Activated CD4-positive, alpha-beta T cell treated with anti-CD3 and anti-CD28 coated beads for 36 hours (primary cell): ENCODE measurements at places on chromosomes 12 and 14. TPM values are rescaled to one million over a fixed set of nuclear protein-coding genes. Genes with fewer than 3 reads are reported as not detected.

HOXC13 gene
- total RNA-seq, result not detected

AMDHD1 gene
- 1.4 TPM for total RNA-seq

DNA sequence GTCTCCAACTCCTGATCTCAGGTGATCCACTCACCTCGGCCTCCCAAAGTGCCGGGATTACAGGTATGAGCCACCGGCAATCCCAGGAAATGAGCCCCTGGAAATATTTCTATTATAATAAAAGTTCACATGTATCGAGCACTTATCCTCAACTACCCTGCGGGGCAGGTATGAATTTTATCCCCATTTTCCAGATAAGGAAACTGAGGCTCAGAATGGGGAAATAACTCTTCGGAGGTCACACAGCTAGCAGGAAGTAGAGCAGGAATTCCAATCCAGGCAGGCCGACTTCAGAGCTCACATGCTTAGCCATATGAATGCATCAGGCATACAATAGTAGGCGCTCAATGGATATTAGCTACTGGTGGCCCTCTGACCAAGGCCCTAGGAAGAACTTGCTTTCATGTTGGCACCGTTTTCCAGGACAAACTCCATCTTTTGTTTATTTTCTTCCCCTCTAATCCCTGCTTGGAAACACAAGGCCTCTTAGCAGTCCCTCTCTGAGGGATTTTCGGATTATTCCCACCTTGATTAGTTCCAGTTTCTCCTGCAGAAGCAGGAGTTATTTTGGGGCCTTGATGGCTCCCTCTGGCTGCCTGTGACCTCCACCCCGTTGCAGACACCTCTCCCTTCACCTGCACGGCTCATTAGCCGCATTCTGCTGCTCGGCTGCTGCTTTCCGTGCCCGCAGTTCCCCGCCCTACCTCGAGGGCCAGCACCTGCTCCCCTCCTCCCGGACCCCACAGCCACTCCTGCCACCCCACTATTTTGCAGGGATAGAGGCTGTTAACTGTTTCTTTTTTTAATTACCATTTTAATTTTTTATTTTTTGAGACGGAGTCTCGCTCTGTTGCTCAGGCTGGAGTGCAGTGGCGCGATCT lies 18.7 kb upstream of the POP5 start:
- DNase-seq, result no peak
- H3K27me3 ChIP-seq, result peaks cover 10% of the 10 kb centered on the region
- no peak overlapping the region for H3K27ac ChIP-seq

DNA sequence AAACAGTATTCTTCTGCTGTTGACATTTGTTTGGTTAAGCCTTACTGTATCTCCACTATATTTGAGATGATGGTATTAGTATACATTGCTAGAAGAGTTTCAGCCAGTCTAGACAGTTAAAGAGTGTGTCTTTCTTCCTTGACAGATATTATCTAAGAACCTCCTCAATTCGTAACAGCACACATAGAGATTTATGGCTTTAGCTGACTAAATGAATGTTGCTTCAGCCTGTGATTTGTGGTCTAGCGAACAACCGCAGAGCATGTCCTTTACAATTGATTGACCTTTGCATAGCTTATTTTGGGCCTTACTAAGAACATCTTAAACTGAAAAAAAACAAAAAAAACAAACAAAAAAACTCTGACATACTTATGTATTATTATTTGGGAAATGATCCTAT lies 122.2 kb downstream of the DAAM1 start:
- H3K4me3 ChIP-seq, result no peak overlapping the region
- DNase-seq, result no peak
- no peaks in the 10 kb centered on the region for H3K36me3 ChIP-seq
- no peaks in the 10 kb centered on the region for H3K4me1 ChIP-seq
- H3K27ac ChIP-seq, result no peak overlapping the region

APEX1 gene
- 216 TPM for total RNA-seq

- H3K27ac ChIP-seq, result no peak overlapping the region
- no peaks in the 10 kb centered on the region for H3K4me1 ChIP-seq
- DNase-seq, result no peak
- H3K4me3 ChIP-seq, result no peak overlapping the region
- H3K36me3 ChIP-seq, result no peaks in the 10 kb centered on the region
These were observed 59.3 kb downstream of the ABCC9 start for GRCh38 chr12:21881965-21882364.

DNA sequence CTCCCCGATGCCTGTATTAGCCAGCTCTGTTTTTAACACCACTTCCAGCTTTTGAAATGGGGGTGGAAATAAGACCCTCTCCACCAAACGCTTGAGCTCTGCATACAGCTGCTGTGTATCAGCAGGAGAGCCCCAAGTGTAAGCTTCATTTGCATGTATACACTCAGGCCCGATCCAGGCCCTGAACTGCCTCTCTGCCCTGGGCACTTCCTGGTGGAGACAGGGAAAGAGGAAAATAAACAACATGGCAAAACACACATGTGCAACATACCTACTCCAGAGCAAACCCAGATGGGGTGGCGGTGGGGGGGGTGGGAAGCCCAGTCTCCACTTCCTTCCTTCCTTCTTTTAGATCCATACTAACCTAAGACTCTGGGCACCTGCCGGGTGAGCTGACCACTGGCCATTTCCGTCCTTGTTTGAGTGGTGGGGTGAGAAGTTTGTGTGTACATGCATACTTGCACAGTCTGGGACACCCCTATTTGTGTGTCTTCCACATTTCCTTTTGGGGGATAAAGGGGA lies 55.3 kb downstream of the RBM19 start:
- H3K36me3 ChIP-seq, result peaks cover 48% of the 10 kb centered on the region
- no peaks in the 10 kb centered on the region for H3K4me1 ChIP-seq
- DNase-seq, result no peak
- H3K4me3 ChIP-seq, result no peak overlapping the region
- H3K27ac ChIP-seq, result no peak overlapping the region

- DNase-seq, result no peak
- peaks cover 58% of the 10 kb centered on the region for H3K36me3 ChIP-seq
- peaks cover 22% of the 10 kb centered on the region for H3K4me1 ChIP-seq
- no peaks in the 10 kb centered on the region for H3K27me3 ChIP-seq
- peak overlapping the region; percentile 55 for H3K27ac ChIP-seq
These were observed 13.6 kb downstream of the MDM2 start for GRCh38 chr12:68821357-68822188.

DNA sequence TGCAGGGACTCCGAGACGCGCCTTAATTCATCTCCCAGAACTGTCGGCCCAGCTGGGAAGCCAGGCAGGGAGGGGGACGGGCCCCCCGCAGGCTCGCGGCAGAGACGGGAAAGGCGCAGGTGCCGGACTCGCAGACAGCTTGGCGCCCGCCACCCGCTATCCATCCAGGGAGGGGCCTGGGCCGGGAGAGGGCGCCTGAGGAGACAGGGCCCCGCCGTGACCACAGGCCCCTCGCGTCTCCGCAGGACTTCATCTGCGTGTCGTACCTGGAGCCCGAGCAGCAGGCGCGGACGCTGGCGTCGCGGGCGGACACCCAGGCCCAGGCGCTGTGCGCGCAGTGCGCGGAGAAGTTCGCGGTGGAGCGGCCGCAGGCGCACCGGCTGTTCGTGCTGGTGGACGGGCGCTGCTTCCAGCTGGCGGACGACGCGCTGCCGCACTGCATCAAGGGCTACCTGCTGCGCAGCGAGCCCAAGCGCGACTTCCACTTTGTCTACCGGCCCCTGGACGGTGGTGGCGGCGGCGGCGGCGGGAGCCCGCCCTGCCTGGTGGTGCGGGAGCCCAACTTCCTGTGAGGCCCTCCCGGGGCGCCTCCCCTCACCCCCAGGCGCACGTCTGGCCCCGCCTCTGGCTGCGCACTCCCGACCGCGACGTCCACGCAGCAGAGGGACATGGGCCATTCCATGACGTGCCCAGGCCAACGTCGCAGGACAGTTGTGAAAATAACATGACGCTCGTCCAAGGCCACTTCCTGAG lies 60.6 kb downstream of the LGMN start:
- H3K36me3 ChIP-seq, result peaks cover 10% of the 10 kb centered on the region
- H3K27me3 ChIP-seq, result no peaks in the 10 kb centered on the region
- DNase-seq, result no peak
- peaks cover 6% of the 10 kb centered on the region for H3K4me1 ChIP-seq
- H3K4me3 ChIP-seq, result no peak overlapping the region

TSPAN8 gene
- total RNA-seq, result not detected

DNA sequence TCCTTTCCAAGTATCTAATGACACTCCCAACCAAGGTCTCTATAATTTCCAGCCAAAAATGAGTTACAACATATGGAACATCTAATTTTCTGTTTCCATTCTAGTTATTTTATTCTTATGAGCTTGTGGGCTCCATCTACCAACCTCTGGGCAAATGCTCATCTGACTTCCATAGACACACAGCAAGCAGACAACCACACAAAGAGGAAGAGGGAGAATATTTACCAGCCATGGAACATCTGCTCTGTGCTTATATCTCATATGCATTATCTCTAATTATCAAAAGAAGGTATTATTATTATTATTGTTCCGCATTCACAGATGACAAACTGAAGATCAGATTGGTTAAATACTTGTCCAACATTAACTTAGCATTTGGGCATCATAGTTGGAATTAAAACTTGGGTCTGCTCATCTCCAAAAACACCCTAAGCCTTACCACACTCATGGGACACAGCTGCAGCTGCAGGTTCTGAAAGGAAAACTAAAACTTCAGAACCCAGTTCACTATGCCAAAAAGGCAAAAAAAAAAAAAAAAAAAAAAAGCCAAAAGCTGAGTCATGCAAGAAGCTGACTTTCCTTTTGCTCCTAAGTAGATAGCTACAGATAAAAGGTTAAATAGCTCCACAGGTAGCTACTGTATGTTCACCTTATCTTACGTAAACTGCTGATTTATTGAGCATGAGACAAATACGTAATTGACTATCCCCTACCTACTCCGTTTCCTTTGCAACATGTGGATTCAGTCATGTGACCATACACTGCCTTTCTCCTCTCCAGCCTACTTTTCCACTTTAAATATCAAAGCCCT lies 23.6 kb upstream of the TCL1B start:
- H3K27ac ChIP-seq, result no peak overlapping the region
- no peaks in the 10 kb centered on the region for H3K36me3 ChIP-seq
- no peak overlapping the region for H3K4me3 ChIP-seq
- no peak for DNase-seq
- peaks cover 16% of the 10 kb centered on the region for H3K27me3 ChIP-seq

SYCP3 gene
- 0.16 TPM for total RNA-seq

DNA sequence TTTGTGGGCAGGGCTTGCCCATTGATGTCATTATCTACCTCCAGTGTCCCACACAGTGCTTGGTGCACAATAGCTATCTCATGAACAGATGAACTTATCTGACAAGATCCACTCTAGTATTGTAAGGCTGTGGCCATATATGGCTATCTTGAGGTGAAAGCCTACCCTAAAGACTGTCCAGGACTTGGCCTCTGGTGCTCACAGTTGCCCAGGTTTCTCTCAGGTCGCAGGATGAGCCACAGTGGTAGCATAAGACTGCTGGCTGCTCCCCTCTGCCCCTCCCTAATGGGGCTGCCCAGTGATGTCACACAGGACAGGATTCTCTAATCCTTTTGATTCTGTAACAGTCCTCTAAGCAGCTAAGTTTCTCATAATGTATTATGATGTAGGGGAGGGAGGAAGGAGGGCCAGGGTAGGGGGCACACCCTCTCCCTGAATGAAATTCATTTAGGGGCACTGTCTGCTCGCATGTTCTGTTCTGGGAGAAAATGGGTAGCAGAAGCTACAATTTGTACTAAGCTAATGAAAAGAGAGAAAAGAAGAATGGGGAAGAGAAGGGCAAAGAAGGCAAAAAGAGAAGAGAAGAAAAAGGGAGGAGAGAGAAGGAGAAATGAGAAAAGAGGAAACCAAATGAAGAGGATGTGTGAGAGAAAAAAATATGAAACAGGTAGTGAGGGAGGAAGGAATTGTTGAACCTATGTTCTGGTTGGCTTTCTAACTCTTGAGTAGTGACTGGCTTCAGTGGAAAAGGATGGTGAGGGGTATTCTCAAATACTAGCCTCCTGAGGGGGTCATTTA lies 3.4 kb upstream of the PPM1A start:
- peaks cover 4% of the 10 kb centered on the region for H3K36me3 ChIP-seq
- no peak overlapping the region for H3K27ac ChIP-seq
- peaks cover 26% of the 10 kb centered on the region for H3K4me1 ChIP-seq
- peak; percentile 52 for DNase-seq

- H3K27me3 ChIP-seq, result peaks cover 15% of the 10 kb centered on the region
- peak within 1 kb of the TSS; percentile 50 for H3K4me3 ChIP-seq
- no peaks in the 10 kb centered on the region for H3K36me3 ChIP-seq
- no peak within 1 kb of the TSS for H3K27ac ChIP-seq
- peak; percentile 21 for DNase-seq
These were observed at the start of gene SLC25A21 for GRCh38 chr14:37172024-37172869. Gene SLC25A21, minus strand, starts transcription at chr14:37172606.

ADSS1 gene
- 3.2 TPM for total RNA-seq

- no peaks in the 10 kb centered on the region for H3K36me3 ChIP-seq
- H3K4me3 ChIP-seq, result no peak overlapping the region
- H3K27ac ChIP-seq, result no peak overlapping the region
- peaks cover 9% of the 10 kb centered on the region for H3K27me3 ChIP-seq
These were observed 34.5 kb upstream of the GPR132 start for GRCh38 chr14:105099778-105100177.

DNA sequence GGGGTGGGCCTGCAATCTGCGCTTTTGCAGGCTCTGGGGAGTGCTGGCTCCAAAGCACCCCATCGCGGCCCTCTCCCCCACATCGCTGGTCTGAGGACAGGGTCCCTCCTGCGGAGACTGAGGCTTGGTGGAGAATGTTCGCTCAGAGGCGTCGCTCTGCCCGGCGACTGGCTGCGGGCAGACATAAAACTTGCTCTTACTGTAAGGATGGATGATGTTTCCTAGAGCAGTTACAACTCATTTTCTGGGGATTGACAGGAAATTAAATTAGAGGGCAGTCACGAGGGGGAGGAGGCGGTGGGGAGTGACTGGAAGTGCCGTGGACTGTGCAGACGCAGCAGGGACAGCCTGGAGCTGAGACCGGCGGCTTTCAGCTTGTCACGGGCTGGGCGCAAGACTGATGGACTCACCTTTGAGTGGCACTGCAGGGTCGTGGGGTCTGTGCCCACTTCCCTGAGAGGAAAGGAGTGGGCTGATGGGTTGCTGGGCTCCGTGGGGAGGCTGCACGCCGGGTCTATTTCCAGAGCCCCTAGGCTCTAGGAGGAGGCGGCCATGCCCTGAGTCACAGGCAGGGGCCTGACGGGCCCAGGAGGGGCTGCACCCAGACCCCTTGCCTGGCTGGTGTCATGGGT lies 32.8 kb downstream of the NOC4L start:
- no peak overlapping the region for H3K4me3 ChIP-seq
- H3K36me3 ChIP-seq, result no peaks in the 10 kb centered on the region
- H3K4me1 ChIP-seq, result peaks cover 25% of the 10 kb centered on the region
- DNase-seq, result no peak
- H3K27ac ChIP-seq, result no peak overlapping the region

- H3K4me1 ChIP-seq, result no peaks in the 10 kb centered on the region
- no peaks in the 10 kb centered on the region for H3K36me3 ChIP-seq
- H3K4me3 ChIP-seq, result no peak overlapping the region
- H3K27ac ChIP-seq, result no peak overlapping the region
- no peak for DNase-seq
- H3K27me3 ChIP-seq, result peaks cover 2% of the 10 kb centered on the region
These were observed 41.1 kb upstream of the TSPAN9 start for GRCh38 chr12:3035815-3036702.

SLC7A7 gene
- total RNA-seq, result 0.72 TPM
